ENCODE measurements at places on chromosomes 13 and 19.

- DNase-seq: no peak
These were observed 77.0 kb downstream of the LRRC63 start for GRCh38 chr13:46288570-46289259.

DNA sequence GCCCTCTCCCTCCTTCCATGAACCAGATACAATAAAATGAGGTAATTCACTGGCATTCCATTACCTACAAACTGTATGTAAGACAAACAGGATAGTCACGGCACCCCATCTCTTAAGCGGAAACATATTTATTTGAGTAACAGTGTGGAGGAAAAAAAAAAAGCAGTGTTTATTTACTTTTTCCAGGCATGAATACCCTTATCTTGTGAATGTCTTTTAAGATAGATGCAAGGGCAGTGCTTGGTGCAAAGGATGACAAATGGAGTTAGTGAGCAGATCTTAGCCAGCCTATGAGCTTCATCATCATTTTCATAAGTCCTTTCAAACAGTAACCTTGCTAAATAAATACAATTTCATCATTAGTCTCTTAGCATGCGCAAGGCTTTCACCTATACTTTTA lies 1661.8 kb upstream of the SPRY2 start:
- DNase-seq: no peak

GRCh38 chr13:24644036-24644435 lies 36.2 kb upstream of the ATP12A start:
- no peak for DNase-seq

- no peak for DNase-seq
These were observed 722 bp downstream of the DCAF15 start for GRCh38 chr19:13952931-13953531.
